Cerebellum (tissue), 4 donors: ENCODE measurements at places on chromosomes 2 and 18. TPM values are rescaled to one million over a fixed set of nuclear protein-coding genes. Genes with fewer than 3 reads are reported as not detected.

- peak; percentile 81 for DNase-seq
Measured at GRCh38 chr2:39871291-39871761, 92.3 kb upstream of the THUMPD2 start.

EVA1A gene
- 0.36 TPM for total RNA-seq

DNA sequence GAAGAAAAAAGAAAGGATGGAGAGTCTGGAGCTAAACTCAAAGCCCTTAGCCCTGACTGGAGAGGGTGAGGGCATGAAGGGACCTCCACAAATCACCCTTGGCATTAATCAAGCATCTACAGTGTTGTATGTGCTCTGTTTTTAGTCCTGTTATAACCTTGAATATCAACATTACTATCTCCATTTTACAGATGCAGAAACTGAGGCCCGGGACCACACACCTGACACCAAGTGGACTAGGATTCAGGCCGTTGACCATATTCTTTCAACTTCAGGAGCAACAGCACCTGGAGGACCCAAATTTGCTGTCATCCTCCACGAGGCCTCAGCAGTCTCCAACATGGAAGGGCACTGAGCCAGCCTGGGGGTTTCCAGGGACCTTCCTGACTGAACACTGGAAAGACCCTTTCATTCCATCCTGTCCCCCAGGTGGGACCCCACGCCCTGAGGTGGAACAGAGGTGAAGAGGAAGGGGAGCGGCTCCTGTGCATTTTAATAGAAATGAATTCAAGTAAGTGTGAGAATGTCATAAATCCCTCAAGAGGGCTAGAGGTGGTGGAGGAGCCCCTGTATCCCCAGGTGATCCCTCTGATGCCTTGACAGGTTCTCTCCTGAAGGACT is 41.0 kb downstream of the SERTAD2 start:
- DNase-seq = no peak

DNA sequence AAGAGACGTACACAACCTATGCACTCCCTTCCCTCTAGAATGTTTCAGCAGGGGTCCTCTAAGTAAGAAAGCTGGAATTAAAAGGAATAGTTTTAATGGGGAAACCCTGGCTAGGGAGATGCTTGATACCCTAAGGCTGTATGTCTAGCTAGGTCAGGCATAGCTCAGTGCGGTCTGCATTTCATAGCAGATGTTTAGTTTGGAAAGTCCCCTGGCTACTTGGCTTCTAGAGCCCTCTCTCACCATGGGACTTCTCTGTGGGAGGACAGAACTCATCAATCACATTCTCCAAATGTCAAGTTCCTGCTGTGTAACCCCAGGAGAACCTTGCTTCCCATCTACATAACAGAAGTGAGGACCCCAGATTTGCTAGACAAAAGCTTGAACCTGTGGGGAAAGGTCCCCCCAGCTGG is 24.1 kb upstream of the ANXA4 start:
- DNase-seq = no peak

- DNase-seq = peak; percentile 6
Measured at GRCh38 chr18:9103376-9103873, 926 bp downstream of the NDUFV2 start.
